Stomach (tissue), 19 donors: ENCODE measurements at places on chromosomes 6 and 20.

DNA sequence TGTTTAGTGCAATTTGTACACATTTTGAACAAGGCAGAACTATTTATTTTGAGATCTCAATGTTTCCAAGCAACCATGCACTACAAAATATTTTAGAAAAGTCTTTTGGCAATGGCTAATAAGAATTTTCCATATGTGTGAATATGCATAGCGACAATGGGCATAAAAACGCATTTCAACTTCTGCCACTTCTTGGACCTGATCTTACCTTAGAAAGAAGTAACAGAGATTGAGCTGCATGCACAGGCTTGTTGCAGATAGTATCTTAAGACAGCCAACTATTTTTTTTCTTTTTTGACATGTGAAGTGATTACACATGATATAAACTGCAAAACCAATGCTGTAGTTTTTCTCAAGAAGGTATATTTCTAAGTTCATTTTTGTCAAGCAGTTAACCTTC lies 210.4 kb upstream of the PHACTR1 start:
- DNase-seq: no peak

- DNase-seq: no peak
Measured at GRCh38 chr6:106070636-106071035, 15.5 kb upstream of the PRDM1 start.

DNA sequence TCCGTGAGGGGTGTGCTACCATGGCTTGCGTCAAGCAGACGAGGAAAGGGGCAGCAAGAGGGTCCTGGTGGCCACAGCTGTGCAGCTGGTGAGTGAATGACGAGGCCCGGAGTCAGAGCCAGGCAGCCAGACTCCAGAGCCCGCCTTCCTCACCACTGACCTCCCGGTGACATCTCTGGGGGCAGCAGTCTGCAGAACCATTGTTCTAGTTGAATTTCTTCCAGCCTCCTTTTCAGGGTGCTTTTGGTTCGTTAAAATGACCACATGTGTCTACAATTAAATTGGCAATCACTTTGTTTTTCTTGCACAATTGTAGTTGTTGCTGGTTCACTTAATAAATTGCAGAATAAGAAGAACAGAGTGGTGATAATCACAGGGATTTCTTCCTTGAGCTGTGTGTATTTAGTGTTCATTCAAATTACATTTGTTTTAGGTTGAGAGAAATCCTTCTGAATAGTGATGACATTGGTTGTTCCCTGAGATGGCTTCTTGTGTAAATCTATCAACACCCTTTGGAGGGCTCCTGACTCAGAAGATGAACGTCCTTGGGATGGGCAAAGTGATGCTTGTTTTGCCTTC lies 96.4 kb downstream of the TULP4 start:
- DNase-seq: no peak

DNA sequence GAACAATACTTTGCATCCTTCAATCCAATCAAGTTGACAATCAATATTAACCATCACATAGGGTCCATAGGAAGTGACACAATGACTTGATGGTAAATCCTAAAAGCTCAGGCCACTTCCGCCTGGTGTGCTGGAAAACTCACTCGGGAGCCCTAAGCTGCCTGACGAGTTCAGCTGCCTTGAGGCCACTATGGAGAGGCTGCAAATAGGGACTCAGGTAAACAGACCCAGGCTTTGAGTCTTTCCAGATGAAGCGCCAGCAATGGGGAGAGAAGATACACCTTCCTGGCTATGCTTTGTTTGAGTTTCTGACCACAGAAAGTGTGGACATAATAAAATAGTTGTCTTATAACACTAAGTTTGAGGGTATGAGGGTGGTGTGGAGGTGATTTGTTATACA lies 112.6 kb downstream of the GPR63 start:
- no peak for DNase-seq

DNA sequence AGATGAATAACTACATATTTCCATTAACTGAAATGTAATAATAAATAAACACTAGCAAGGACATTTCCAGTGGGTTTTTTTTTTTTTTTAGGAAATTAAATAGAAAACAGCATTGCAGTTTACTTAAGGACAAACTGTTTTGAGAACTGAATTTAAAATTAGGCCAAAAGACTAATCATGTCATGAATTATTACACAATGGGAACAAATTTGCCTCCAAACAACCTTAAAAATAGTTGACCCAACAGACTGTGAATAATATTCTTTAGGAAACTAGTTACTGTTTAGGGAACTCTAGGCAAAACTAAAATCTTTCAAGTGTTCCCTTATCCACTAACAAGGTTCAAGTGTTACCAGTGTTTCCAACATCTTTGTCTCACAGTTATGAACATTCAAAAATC lies 16.4 kb upstream of the COL12A1 start:
- no peak for DNase-seq

DNA sequence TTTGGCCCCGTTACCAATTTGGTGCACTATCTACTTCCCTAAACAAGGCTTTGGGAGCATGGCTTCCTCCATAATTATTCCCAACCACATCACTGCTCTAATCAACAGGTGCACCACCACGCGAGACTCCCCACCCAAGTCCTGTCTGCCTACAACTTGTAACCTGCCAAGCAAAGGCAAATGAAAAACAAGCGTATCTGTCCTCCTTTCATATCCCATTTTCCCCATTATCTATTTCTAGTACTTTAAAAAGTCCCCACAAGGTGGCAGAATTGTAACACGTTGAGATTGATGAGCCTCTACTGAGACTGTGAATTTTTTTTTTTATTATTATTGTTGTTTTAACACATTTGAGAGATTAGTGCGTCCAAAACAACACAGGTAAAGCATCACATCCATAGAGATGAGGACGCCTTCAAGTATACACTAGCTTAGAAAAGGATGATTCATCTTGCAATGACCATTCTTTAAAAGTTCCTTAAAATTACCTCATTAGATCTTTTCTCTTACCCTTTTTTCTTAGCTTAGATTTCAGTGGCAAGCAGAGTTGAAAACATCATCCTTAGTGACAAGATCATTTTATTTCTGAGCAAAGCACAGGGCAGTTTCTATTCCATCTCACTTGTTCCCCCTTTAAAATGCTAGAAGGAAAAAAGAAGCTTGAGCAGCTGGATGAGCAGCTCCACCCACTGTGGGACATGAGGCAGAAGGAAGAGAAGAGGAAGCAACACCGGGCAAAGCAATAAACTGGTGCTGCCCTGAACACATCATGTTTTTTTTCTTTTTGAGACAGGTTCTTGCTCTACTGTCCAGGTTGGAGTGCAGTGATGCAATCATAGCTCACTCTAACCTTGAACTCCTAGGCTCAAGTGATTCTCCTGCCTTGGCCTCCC lies 210.8 kb downstream of the ARHGAP18 start:
- DNase-seq: no peak

GRCh38 chr6:128725271-128726233 lies 157.4 kb upstream of the LAMA2 start:
- no peak for DNase-seq

DNA sequence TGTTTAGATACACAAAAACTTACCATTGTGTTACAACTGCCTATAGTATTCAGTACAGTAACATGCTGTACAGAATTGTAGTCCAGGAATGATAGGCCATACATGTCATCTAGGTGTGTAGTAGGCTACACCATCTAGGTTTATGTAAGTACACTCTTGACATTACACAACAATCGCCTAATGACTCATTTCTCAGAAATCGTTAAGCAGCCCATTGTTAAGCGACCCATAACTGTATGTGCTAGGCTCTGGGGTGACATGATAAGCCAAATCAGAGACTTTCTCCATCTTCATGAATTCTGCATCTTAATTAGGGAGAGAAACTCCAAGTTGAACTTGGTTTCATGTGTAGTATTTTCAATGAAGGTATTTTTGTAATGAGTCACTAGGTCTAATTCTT lies 17.2 kb downstream of the STK35 start:
- DNase-seq: no peak

DNA sequence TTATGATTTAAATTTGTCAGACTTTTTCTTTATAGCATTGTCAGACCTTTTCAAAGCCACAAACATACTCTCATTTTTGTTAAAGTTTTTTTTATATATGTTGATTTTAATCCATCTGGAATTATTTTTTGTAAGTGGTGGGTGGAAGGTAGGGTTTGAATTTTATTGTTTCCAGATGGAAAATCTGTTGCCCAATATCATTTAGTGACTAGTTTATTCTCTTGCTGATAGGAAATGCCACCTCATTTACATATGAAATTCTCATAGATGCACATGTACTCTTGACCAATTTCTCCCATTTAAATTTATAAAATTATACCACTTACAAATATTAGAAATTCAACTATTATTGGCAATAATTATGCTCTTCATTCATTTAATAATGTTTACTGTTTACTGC lies 52.1 kb upstream of the PLCB1 start:
- no peak for DNase-seq

DNA sequence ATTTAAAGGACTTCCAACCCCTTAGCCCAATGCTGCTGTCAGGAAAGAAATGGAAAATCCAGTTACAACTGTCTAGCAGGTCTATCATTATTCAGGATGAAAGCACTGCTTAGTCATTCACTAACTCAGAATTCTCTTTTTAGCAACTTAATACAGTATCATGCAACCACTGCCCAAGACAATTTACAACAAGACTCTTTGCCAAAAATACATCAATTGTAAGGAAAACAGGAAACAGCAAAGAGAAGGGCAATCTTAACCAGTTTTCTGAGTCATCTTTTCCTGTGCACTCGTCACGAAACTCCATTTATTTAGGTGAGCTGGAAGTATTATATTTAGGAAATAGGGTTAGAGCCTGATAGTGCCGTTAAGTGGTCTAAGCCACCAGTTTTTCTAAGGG lies 1197.7 kb upstream of the CITED2 start:
- DNase-seq: no peak

GRCh38 chr6:72624557-72625160 lies 2.8 kb downstream of the KCNQ5 start:
- no peak for DNase-seq

- no peak for DNase-seq
Measured at GRCh38 chr6:157994125-157994795, 12.6 kb downstream of the SYNJ2 start.

DNA sequence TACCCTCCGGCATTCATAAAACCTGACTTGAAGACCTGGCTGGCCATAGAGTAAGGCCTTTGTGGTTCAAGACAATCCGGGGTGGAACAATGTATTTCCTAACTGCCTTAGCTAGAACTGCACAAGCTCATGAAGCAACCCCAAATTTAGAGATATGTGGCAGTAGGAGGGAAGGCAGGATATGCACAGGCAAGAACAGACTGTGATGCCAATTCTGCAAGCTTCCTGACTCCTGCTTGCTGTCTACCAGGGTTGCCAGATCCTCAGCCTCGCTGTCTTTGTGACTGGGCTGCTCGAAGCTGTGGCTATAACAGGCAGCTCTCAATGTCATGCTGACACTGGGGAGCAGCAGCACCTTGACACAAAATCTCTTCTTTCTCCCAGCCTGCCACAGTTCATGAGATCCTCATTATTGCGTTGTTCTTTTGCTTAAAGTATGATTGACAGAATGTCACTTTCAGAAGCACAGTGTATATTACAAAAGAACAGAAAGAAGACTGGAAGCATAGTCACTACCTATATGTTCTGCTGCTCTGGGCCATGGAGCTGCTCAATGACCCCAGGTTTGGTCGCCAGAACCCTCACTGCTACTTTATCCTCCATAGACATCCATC lies 18.3 kb upstream of the SHLD1 start:
- no peak for DNase-seq

- no peak for DNase-seq
Measured at GRCh38 chr20:25291432-25292133, 43.7 kb downstream of the PYGB start.

DNA sequence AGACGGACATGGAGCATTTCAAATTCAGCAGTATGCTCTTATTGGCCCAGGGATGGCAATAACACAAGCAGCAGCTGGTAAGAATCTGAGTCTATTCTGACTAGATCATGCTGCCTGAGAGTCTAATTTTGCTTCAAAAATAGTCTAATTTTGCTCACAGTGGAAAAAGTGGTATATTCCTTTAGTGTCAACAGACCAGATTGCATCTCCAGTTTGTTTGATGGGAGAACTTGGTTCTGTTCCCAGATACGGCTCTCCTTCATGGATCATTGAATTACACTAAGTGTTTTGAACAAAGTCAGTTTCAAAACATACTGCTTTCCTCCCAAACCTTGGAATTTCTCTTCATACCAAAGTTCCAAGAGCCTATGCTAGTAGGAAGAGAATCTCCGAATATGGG lies 586.1 kb downstream of the RNF144B start:
- no peak for DNase-seq

- no peak for DNase-seq
Measured at GRCh38 chr6:5598123-5598522, 336.8 kb downstream of the FARS2 start.

DNA sequence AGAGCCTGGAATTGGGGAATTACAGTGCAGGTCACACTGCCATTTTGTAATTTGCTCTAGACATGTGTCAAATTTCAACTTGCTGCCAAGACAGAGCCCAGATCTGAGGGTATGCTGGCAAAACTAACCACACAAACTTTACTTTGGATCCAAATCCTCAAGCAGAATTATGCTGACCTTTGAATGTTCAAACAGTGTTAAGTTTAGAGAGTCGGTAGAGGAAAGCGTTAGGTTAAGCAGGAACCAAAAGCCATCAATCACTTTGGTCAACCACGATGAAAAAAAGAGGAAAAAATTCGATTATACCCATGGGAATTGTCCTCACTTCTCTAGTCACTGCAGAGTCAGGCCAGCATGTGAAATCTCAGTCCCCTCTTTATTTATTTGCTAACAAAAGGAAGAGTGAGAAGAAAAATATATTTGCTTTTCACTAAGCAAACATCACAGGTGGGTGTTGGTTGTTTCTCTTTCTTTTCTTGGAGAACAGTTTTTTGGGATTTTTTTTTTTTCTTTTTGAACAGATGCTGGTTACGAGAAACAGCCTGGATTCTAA lies 105.1 kb upstream of the ADGRF1 start:
- DNase-seq: no peak

- DNase-seq: no peak
Measured at GRCh38 chr6:106163966-106164877, 78.1 kb downstream of the PRDM1 start.

DNA sequence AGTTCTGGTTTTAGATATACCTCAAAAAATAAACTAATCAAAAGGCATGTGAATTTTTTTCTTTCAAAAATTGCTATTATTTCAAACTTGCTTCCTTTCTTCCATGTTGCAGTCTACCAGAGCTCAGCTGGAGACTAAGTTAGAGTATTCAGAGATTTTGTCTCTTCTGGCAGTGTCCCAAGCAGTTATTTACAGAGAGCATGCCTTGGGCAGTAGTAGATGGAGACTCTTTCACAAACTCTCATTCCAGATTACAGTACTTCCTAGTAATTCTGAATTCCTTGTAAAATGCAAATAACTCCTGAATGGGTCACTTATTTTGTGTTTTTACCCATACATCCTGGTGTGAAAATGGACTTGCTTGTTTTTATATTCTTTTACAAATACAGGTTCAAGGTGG lies 703.4 kb downstream of the EPHA7 start:
- peak; percentile 31 for DNase-seq
